ENCODE measurements at places on chromosomes 12 and 14.

GRCh38 chr14:90698379-90698869 lies 117.8 kb downstream of the TTC7B start:
- DNase-seq: no peak

GRCh38 chr12:40192704-40193255 lies 32.0 kb upstream of the LRRK2 start:
- no peak for DNase-seq

DNA sequence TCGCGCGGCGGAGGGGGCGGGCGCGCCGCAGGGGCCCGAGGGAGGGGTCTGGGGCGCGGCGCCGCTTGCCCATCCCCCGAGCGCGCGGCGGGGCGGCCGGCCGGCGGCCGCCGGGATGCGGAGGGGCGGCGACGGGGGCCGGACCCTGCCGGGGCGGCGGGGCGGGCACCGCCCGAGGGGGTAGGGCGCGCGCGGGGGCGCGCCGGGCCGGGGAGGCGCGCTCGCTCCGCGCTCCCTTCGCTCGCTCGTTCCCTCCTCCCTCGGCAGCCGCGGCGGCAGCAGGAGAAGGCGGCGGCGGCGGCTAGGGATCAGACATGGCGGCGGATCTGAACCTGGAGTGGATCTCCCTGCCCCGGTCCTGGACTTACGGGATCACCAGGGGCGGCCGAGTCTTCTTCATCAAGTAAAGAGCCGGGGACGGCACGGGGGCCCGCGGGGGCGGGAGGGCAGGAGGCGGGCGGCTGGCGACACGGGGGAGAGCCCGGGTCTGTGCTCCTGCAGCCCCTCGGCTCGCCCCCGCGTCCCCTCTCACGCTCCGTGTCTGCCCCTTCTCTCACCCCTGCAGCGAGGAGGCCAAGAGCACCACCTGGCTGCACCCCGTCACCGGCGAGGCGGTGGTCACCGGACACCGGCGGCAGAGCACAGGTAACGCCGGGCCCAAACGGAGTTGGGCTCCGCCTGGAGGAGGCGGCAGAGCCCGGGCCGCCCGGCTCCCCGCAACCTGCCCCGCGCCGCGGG lies at the start of gene PLEKHA5:
Gene PLEKHA5, plus strand, starts transcription at position 248 of the 738 bp plus-strand sequence. Its CDS starts 67 bp downstream, at position 315.
- DNase-seq: peak; percentile 22

GRCh38 chr12:848173-848865 lies 95.9 kb downstream of the WNK1 start:
- DNase-seq: no peak

DNA sequence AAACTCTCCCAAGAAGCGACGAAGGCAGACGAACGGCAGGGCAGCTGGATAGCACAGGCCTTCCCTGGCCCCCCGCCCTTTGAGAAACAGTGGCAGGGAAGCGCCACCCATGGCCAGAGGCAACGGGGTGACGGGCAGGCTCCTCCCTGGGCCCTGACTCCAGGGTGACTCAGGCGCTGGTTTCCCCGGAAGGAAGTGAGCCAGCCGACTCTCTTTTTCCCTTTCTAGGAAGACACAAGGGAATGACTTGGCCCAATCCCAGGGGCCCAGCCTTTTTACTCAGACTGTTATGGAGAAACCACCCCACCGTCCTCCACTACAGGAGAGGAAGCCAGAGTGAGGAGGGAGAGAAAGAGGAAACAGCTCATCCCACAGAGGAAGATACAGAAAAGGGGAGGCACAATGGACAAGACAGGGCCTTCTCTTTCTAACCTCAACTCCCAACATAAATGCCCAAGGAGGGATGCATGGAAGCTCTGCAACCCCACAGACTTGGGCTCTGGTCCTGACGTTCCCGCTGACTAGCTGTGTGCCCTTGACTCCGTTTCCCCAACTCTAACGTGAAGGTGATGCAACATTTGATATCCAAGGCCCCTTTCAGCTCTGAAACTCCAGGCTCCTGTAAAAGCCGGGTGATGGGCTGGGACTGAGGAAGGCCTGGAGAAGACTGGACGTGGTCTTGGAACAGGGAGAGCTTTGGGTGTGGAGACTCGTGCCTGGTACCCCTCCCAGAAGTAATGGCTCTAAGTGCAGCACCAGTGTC lies 27.9 kb downstream of the ACTN1 start:
- no peak for DNase-seq

GRCh38 chr14:66231820-66232219 lies 254.4 kb upstream of the CCDC196 start:
- no peak for DNase-seq

- DNase-seq: no peak
These were observed 12.9 kb upstream of the KRT73 start for GRCh38 chr12:52631264-52631663.

DNA sequence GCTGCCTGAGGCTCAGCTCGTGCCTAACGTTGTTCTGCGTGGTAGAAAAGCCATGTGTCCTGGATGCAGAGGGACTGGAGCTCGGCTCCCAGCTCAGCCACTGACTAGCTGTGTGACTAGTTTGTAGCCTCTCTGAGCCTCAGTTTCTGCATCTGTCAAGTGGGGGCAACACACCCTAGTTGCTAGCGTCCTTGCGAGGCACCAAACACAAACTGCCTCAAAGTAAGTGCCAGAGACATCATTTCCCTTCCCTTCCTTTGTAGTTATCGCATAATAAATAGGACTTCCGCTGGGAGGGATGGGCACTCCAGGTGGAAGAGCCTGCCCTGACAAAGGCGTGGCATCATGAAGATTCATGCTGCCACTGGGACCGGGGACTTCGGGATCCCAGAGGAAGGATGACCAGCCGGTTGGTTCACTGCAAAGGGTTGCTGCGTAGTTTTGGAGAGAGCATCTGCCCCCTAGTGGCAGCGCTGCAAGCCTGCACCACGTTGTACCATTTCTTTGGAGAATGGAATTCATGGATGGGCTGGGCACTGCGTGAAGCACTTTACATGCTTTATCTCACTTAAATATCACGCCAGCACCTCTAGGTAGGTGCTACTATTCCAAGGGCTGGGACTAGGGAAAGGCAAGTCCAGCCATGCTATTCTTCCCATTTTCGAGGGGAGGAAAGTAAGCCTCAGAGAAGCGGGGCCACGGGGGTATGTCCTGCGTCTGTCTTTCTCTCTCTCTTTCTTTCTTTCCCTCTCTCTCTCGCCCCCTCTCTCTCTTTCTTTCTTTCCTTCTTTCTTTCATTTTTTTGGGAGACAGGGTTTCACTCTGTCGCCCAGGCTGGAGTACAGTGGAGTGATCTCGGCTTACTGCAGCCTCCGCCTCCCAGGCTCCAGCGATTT lies 4.6 kb downstream of the CCDC197 start:
- peak; percentile 53 for DNase-seq

DNA sequence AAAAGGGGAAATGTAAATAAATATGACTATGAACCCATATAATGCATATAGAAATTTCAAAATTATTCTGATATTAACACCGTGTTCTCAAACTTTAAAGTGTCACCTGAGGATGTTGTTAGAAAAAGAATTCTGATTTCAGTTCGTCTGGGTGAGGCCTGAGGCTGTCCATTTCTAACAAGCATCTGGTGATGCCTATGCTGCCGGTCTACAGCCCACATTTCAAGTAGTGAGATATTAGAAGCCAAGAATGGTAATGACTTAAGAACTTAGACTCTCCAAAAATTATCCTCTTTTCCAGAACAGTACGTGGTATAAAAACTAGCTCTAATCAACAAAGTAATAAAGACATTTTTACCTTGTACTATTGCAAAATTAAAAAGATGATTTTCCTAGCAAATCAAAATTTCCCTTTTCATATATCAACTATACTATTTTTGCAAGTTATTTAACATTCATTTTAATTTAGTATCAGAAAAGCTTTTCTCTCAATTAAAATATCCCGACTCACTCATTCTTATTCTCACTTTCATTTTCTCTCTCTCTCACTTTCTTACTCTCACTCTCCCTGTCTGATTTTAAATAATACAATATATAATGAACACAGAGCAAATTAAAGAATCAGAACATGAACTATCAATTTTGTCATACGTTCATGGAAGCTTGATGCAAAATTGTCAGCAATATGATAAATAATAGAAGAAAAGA lies 35.0 kb downstream of the PIK3C2G start:
- no peak for DNase-seq

DNA sequence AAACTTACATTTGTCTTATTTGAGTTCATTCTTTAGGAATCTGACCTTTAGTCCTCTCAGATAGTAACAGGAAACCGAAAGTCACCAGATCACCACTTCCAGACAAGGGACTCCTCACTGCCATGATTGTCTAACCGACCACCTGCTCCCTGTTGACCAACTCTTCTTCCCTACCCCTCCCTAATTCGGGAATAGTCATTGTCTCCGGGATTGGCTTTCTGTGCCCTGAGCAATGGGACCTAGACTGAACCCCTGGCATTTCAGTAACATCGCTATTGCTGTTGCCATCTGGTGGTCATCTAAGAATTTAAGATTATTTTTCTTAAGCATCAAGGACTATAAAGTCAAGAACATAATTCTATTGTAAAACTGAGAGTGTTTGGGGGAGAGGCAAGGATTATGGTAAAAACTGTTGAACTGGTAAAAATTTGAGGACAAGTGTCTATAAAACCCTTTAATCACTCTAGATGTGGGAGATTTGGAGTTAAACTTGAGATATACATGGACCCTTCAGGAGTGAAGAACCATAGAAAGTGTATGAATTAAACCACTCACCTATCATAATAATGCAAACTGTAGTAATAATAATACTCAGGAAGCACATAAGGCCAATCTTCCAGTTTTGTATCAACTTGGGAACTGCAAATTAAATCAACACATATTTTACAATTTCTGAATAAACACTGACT lies 6.3 kb downstream of the CLEC2A start:
- peak; percentile 21 for DNase-seq

DNA sequence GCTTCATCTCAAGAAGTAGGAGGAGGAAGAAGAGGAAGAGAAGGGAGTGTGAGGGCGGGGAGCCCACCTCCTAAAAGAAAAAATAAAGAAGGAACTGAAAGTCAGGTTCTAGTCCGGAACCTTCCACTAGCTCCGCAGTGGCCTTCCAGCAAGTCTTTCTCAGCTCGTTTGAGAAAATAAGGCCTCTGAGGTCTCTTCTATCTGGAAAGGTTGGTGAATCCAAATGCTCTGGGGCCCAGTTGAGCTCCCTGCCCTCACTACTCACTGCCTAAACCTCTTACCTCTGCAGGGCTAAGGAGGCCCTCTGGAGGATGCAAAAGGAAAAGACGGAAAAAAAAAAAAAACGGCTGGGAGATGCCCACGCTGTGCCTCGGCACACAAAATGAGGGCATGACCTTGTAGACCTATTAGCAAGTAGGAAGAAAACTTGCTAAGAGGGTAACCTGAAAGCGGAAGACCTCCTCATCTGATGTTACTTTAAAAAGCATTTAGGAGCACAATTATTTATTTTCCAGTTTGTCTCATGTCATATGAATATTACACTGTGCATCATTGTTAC lies 35.9 kb downstream of the FBLN5 start:
- peak; percentile 72 for DNase-seq
